Occipital lobe (tissue), 3 donors: ENCODE measurements at places on chromosomes 12 and 14.

GRCh38 chr12:111780615-111781014, 13.9 kb downstream of the ALDH2 start:
- no peak for DNase-seq

DNA sequence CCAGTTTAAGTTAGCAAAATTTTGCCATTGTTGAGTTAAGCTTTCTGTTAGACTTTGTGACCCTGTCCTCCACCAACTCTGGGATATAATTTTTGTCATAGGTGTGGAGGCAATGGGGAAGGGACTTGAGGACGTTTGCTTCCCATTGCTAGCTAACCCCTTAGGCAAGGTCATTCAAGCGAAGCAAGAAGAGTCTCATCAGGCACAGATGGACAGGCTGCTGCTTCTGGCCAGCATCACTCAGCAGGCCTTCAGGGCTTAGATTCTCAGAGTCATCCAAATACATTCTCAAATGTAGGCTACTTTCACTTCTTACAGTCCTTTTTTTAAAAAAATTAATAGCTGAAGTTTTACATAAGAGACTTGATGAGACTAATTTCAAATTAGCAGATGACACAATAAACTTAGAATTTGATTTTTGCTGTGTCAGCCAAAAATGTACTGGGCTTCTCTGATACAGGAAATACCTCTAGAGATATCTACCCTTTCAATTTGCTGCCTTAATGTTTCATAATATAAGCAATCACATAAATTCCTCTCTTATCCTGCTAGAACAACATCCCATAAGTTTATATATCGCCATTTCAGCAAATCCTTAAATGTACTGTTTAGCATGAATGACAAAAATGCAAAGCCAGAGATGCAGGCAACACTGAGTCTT, 875.2 kb downstream of the FLRT2 start:
- no peak for DNase-seq

DNA sequence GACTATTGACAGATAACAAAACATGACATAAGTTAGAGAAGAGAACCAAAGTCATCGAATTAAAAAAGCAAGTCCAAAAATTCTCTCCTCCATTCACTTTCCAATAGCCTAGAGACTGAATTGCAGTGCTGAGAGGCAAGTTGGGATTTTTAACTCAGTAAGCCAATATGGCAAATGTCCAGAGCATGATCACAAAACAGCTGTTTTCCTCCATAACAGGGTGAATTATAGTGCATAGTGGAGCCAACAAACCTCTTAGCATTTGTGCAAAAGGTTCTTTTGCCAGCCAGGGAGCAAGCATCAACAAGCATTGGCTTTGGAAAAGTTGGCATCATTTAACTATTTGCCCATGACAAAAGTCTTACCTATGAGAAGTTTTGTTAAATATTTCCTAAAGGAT, 458.8 kb upstream of the NOVA1 start:
- no peak for DNase-seq

DNA sequence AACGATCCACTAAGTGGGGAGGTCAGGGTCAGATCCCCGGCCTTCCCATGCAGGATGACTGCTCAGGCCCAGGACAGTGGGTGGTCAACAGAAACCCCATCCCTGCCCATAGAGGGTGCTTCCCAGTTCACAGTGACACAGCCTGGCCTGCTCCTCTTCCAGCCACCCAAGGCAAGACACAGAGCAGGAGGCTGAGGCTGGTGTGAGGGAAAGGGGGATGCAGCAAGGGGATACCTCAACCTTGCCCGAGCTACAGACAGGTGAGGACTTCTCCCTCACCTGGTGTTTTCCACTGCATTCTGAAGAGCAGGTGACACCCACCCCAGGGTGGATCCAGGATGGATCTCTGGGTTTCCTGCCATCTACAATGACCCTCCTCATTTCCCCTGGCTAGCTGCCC, 106.7 kb downstream of the KIF26A start:
- DNase-seq = no peak

DNA sequence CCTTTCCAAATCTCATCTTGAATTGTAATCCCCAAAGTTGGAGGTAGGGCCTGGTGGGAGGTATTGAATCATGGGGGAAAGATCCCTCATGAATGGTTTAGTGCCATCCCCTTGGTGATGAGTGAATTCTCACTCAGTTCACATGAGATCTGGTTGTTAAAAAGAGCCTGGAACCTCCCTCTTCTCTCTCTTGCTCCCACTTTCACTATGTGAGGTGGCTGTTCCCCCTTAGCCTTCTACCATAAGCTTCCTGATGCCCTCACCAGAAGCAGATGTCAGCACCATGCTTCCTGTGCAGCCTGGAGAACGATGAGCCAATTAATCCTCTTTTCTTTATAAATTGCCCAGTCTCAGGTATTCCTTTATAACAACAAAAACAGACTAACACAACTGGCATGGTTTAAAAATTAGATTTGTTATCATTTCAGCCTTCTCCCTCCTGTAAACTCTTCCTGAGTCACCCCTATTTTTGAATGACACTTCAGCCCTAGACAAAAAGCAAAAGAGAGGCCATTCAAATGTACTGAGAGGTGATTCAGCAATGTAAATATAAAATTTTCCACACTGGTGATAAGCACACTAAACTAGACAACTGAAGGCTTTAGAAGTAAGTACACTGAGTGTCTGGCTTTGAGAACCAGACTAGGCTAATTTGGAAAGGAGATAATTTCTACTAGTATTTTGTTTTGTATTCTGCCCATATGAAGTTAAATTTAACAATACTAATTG, 212.1 kb upstream of the ABCD2 start:
- no peak for DNase-seq

- DNase-seq = peak; percentile 58
Observed at GRCh38 chr14:66508846-66509621, 1.1 kb downstream of the GPHN start.

GRCh38 chr12:84840356-84840755, 72.2 kb downstream of the SLC6A15 start:
- DNase-seq = no peak

DNA sequence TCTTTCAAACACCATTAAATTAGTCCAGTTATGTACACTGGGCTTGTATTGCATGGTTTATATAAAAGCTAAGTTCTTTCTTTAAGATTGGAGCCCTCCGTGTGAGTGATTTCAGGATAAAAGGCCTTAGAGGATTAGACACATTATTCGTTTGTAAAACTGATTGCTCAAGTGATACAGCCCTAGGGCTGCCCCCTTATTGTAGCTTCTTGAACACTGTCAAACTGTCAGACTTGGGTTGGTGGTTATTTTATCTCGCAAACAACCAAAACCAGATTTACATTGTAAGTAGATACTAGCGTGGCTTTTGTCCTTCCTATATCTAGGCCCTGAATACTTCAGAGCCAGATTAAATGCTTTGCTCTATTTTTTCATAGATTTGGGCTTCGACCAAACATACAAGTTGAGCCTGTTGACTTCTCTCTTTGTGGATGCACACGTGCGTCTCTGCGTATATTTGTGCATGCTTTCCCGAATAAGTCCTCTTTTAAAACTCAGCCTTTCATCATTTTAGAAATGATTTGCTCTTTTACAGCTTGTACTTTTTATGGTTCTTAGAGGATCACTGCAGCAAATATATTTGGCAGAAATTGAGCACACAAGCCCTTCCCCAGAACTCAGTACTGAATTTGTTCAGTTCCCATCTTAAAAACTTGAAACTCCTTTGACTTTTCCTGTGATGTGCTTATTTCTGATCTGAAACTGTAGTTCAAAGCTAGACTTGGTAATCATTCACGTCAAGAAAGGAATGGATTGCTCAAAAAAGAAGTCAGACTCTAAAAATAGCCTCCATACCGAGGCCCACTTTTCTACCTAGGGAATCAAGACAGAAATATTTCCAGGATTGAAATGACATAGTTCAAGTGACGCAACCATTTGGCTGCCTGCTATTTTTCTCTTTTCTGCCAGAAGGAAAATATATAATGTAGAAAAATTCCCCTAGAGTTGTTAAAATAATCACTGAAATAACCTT, 129.5 kb downstream of the ETV6 start:
- DNase-seq = no peak
